ENCODE measurements at places on chromosomes 11 and 22. TPM values are rescaled to one million over a fixed set of nuclear protein-coding genes. Genes with fewer than 3 reads are reported as not detected.

OR52I1 gene
- not detected for total RNA-seq

PTPN5 gene
- total RNA-seq: not detected

APOL1 gene
- 4.9 TPM for total RNA-seq

ACR gene
- total RNA-seq: under 0.01 TPM

SLC35E4 gene
- 26.4 TPM for total RNA-seq

PGM2L1 gene
- total RNA-seq: 36.6 TPM

MMP27 gene
- not detected for total RNA-seq

OR8B4 gene
- total RNA-seq: not detected

FXYD2 gene
- total RNA-seq: 0.64 TPM

DNA sequence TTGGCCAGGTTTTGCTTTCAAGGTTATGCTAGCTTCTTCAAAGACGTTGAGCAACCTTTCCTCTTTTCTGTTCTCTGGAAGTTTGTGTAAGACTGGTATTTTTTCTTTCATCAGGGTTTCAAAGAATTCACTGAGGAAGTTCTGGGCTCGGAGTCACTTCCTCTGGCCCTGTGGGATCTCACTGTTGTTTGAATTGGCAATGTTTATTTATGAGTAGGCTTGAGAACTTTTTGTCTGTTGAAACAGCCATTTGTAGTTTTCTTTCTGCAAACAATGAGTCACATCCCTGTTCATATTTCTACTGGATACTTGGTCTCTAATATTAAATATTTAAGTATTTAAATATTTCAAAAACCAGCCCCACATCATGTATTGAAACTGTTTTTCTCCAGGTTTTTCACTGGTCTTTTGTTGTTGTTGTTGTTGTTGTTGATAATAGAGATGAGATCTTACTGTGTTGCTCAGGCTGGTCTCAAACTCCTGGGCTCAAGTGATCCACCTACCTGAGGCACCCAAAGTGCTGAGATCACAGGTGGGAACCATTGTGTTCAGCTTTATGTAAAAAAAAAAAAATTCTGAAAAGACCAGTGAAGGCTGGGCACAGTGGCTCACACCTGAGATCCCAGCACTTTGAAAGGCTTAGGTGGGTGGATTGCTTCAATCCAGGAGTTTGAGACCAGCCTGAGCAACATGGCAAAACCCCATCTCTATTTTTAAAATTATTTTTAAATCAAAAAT lies 26.9 kb downstream of the SUSD2 start:
- peak; percentile 97 for DNase-seq

DNA sequence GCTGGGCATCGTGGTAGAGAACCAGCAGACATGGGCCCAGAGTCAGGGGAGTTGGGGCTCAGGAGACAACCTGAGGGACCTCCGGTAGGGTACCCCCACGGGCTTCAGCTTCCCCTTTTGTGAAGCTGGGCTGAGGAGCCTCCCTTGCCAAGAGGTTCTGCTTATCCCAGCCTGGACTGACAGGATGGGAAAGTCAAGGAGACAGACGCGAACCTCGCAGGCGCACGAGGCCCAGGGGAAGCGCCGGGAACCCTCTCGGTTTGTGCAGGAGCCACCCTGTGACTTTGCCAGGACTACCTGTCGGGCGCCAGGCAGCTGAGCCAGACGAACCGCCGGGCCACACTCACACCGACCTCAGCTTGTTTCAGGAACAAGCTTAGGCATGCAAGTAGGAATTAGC lies 566.1 kb downstream of the BRD1 start:
- DNase-seq: no peak

GRCh38 chr11:57310630-57311086 lies 14.1 kb downstream of the TNKS1BP1 start:
- DNase-seq: peak; percentile 64

DNA sequence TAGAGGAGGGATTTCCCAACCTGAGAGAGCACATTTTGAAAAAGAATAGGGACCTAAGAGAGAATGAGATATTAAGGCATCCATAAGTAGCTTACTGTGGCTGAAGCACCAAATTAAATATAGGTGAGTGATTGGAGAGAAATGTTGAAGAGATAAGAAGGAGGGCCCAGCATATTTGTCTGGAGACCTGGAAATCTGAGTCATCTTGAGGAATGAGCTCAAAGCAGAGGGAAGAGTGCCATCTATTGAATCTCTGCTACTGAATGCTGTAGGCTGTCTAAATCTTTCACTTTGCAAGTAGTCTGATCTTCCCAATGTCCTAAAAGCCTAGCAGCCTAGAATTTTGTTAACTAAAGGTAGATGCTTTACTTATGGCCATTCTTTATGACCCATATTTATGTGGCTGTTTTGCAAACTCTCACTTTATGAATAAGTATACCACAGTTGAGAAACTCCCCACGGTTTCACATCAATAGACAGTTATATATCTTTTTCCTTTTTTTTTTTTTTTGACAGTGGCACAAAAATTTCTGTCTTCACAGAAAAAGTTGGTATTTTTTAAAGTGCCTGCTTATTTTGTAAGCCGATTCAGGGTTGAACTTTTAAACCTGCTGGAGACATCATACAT lies 2093.5 kb downstream of the LRRC4C start:
- DNase-seq: no peak

GRCh38 chr11:38491986-38492385 lies 1894.0 kb upstream of the RAG2 start:
- no peak for DNase-seq

DNA sequence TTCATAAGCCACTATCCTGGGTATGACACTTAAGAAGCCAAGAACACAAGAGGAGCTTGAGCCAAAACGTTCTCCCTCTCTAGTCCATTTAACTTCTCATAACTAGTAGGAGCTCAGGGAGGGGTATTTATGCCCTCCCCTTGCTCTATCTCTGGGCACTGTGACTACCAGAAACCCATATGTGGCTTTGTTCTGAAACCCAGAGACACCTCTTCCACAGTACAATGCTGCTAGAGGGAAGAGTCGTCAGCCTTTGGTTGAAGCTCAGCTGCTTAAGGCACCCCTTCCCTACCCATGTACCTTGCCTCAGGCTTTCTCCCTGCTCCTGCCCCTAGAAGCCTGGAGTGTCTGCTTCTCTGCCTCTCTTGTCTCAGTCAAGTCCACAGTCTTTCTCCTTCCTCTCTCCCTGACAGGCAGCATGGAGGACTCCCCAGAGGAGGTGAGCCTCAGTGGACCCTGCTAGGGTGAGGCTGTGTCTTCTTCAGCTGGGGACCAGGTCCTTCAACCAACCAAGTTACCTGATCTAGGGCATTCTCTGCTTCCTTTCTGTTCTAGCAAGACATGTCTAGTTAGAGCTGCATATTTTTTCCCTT lies 23.1 kb upstream of the USP47 start:
- DNase-seq: no peak

DNA sequence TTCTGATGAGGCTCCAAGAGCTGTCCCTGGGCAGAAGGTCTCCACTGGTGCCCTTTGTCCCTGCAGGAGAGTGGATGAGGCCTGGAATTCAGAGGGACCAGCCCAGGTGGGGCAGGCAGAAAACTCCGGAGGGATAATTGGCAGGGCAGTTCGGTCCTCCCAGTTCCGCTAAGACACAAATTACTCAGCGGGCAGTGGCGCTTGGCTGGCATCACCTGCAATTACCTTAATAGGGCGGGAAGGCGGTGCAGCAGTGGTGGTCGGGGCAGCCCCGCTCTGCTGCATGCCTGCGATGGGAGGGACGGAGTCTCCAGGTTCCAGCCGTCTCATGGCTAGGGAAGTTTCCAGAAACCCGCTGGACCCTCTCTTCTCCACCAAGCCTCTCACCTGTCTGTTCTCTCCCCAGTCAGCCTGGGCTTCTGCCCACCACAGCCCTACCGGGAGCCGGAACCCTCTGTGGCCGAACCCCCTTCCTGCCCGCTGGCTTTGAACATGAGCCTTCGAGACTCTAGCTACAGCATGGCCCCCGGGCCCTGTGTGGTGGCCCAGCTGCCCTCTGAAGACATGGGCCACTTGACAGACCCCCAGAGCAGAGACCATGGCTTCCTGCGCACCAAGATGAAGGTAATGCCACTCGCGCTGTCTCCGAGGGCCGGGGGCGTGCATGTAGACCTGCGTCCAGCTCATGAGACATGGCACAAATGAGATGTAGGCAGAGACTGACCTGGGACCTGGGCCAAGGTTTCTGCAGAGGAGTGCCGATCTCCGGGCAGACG lies 7.0 kb downstream of the OVOL1 start:
- no peak for DNase-seq

GRCh38 chr22:28034760-28035401 lies 115.8 kb upstream of the PITPNB start:
- peak; percentile 97 for DNase-seq

DNA sequence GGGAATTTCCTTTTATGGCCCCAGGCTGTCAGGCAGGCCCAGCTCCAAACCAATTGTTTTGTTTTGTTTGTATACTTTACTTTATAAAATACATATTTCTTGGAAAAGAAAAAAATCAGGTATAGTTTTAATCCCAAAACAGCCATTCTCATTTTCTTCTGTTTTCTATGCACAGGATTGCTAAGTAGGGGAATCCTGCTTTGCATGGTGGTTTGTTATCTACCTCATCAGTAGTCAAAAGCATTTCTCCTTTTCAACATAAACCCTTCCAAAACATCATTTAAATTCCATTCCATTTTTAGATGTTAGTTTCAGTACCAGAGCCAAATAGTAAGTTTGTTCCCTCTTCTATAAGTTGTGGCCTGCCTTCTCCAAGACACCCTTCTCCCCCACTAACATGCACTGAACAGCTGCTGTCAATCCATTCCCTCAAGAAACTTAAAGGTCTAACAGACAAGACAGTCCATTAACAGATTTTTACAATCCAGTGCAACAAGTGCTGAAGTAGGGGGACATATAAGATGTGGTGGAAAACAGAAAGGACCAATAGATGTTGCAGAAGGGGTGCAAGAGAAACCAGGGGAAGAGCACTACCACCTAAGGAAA lies 3.7 kb downstream of the ILK start:
- no peak for DNase-seq
